NCI-H1105 treated with DMSO at 0.1 percent for 48 hours (cell line): ENCODE measurements at places on chromosomes 13 and 19.

DNA sequence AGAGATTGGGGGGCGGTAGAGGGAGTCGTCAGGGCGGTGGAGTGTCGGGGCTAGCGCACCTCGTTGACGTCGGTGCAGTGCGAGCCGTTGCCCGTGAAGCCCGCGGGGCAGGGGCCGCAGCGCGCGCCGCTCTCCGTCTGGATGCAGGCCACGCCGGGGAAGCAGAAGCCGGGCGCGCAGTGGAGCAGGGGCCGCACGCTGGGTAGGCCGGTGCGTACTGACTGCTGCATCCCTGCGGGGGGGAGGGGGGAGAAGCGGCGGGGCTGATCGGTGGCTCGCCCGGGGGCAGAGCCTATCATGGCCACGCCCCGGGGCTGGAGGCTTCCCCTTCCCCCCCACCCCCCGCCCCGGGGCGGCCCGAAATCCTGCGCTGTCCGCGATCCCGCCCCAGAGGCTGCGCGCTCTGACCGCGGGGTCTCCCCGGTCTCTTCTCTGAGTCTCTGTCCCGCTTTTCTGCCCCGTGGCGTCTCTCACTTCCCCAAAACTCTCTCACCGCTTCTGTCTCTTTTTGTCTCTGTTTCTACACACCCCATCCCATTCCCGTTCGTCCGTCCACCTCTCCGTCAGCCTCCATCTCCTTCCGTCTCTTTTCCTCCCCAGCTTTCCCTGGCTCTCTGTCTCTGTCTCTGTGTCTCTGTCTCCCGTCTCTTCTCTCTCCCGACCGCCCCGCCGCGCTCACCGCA, 1.1 kb downstream of the COMP start:
- peak; percentile 39 for DNase-seq

DNA sequence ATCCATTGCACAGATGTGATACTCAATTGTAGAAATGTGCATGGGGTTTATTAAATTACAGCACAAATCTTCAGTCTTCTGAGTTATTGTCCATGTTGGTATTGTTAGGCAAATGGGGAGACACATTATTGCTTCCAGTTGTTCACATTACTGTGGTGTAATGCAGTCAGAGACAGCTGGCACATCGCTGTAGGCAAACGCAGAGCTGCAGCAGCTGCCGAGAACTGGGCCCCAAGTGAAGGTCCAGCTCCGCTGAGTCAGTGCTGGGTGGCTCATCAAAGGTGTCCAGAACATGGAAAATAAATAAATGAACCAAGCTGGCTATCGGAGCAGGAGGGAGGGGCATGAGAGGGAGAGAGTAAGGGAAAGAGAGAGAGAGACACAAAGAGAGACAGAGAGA, 299.1 kb upstream of the OBI1 start:
- DNase-seq: no peak

GRCh38 chr13:112821340-112822055, 131.7 kb downstream of the ATP11A start:
- DNase-seq: no peak

- no peak for DNase-seq
These were observed 11.8 kb downstream of the HTR2A start for GRCh38 chr13:46885018-46885417.

DNA sequence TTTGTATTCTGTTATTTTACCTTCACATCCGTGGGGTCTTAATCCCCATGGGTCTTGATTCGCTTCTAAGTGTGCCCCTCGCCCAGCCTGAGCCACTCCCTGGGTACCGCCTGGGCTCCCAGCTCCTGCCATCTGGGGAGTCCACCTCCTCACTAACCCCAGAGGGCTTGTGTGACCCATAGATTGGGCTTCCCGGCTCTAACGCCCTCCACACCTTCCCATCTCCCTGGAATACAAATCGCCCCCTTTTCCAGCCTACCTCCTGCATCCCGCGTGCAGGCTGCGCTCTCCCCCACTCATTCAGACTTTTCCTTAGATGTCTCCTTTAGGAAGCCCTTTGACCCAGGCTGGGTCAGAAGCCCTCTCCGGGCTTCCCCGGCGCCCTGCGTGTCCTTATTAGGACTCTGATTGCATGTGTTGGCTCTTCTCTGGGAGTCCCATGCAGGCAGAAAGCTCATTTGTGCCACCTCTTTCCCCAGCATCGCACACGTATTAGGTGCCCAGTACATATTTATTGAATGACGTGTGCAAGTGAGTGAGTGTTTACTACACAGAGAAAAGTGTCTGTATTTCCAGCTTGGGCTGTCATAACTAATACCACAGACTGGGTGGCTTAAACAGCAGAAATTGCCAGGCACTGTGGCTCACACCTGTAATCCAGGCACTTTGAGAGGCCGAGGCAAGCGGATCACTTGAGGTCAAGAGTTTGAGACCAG, 757 bp downstream of the CCDC124 start:
- no peak for DNase-seq

DNA sequence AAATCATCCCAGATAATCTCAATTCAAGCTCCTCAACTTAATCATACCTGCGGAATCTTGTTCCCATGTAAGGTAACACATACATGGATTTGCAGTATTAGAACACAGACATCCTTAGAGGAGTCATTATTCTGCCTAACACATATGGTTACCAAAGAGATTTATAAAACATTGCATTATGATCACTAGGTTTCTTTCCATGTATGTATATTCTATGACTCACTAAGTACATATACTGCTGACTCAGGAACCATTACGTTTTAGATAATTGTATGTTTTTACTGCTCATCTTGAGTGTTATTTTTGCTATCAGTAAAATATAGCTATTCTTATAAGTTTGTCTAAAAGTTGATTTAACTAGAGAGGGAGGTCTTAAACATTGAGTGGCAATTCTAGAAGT, 182.9 kb downstream of the SLITRK6 start:
- DNase-seq: no peak

GRCh38 chr19:50814883-50815282, 8.7 kb downstream of the KLK1 start:
- no peak for DNase-seq

GRCh38 chr19:1474011-1474764, 4.8 kb downstream of the C19orf25 start:
- DNase-seq: no peak

DNA sequence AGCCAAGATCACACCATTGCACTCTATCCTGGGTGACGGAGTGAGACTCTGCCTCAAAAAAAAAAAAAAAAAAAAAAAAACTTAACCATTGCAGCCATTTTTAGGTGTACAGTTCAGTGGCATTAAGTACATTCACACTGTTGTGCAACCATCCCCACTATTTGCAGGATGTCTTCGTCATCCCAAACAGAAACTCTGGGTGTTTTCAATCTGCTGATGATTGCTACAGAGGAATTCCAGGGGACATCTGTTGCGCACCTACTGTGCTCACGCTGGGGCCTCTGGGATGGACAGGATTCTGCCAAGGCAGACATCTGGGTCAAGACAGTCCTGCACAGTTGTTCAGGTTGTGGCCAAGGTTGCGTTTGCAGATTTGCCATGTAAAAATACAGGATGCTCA, 2.4 kb upstream of the APOC4 start:
- DNase-seq: no peak

- no peak for DNase-seq
These were observed 41.0 kb upstream of the PEPD start for GRCh38 chr19:33562636-33563035.

DNA sequence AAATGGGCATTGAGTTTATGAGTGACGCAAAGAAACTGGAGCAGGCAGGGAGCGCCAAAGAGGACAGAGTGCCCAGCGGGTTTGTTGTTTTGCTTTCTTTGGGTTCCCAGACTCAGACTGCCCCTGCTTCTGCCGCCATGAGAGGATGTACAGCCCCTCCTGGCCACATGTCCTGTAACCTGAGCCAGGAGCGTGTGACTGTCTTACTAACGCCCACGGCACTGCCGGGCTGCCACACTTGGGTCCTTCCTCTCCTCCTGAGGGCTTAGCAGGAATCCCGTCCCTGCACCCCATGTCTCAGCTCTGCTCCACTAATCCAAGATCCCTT, 80.5 kb downstream of the GPR12 start:
- DNase-seq: no peak

GRCh38 chr13:63731896-63732295, 2316.2 kb upstream of the PCDH20 start:
- DNase-seq: no peak

DNA sequence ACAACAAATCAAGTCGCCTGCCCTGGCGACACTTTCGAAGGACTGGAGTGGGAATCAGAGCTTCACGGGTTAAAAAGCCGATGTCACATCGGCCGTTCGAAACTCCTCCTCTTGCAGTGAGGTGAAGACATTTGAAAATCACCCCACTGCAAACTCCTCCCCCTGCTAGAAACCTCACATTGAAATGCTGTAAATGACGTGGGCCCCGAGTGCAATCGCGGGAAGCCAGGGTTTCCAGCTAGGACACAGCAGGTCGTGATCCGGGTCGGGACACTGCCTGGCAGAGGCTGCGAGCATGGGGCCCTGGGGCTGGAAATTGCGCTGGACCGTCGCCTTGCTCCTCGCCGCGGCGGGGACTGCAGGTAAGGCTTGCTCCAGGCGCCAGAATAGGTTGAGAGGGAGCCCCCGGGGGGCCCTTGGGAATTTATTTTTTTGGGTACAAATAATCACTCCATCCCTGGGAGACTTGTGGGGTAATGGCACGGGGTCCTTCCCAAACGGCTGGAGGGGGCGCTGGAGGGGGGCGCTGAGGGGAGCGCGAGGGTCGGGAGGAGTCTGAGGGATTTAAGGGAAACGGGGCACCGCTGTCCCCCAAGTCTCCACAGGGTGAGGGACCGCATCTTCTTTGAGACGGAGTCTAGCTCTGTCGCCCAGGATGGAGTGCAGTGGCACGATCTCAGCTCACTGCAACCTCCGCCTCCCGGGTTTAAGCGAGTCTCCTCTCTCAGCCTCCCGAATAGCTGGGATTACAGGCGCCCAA, at the start of gene LDLR:
Gene LDLR (plus strand): TSS at position 210 of the 760 bp plus-strand sequence. CDS start 86 bp downstream, at position 296.
- DNase-seq: peak; percentile 72

DNA sequence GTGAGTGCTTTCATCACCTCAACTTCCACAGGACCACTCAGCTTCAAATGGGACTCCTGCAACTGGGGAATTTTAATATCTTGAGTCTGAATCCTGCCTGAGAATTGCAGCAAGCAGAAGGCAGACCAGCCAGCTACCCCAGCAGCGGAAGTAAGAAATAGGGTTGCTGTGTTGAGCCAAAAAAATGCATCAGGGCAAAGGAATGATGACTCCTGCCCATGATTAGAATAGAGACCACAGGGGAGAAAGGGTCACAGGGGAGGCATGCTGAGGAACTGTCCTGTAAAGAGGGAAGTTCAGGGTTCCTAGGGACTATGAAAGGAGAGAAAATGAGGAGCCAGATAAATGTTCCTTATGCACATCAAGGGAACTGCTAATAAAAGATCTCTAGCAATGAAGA, 370.2 kb downstream of the KCTD12 start:
- no peak for DNase-seq

DNA sequence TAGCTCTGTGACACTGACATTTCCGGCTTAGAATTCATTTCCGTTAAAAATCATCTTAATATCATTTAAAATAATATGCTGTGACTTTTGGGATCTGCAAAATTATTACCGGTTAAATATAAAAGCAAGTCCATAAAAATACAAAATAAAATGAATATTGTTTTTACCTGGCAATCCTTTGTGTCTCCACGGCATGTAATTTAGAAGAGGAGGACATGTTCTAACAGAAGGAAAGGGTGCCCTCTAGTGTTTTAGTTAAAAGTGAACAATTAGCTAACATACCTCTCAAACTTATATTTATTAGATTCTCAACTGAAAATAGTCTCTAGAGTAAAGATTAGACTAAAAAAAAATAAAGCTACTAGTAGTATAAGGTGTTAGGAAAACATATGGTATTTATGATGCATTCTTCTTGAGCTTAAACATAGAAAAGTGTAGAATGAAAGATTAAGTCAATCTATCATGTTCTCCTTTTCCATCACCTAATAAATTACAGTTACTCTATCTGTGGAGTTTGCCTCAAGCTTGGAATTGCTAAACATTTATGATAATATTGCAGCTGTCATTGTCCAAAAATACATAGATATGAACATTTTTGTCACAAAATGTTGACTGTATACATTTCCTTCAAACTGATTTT, 676.7 kb upstream of the SPRY2 start:
- peak; percentile 54 for DNase-seq

- DNase-seq: no peak
These were observed 33.5 kb downstream of the CLEC17A start for GRCh38 chr19:14616407-14616806.

GRCh38 chr19:3586707-3587346, 1.5 kb downstream of the GIPC3 start:
- peak; percentile 24 for DNase-seq

GRCh38 chr13:111659219-111659775, 338.9 kb downstream of the TEX29 start:
- DNase-seq: no peak

DNA sequence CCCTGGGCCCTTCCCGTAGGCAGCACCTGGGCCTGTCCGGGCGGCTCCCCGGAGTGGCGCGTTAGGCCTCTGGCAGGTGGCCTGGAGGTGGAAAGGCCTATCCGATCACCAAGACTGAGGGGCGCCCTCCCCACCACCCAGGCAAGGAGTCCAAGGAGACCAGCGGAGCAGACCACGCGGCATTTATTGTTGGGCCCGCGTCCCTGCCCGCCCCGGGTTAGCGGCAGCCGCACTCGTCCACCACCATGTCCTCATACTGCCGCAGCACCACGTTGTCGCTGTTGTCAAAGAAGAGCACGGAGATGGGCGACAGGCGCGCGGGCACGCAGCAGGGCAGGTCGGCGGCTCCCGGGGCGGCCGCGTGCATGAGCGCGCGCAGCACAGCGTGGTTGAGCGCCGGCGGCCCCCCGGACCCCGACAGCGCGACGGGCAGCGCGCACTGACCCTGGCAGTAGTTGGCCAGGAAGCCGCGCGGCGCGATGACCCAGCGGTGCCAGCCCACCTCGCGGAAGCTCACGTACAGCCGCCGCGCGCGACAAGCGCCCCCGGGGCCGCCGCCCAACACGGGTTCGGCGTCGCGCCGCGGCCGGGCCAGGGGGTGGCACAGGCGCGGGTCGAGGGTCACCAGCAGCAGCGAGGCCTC, 27.5 kb downstream of the CERS1 start:
- DNase-seq: no peak

- no peak for DNase-seq
These were observed 310.0 kb upstream of the KLF12 start for GRCh38 chr13:74444161-74444571.

DNA sequence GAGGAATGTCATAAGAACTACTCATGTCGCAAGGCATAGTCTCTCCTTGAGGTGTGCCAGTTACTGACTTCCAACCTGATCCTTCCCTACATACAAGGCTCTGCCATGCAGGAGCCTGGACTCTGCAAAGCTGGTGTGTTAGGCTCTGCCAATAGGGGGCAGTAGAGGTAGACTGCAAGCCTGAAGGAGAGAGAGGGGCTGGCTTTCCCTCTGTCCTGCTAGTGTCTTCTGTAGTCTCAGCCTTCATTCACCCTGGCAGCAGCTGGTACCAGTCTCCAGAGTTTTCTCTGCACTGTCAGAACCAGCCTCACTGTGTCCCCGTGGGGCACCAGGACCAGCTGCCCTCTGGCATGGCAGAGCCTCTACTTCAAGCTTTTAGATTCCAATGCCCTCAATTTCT, 14.5 kb downstream of the SHISA2 start:
- no peak for DNase-seq

DNA sequence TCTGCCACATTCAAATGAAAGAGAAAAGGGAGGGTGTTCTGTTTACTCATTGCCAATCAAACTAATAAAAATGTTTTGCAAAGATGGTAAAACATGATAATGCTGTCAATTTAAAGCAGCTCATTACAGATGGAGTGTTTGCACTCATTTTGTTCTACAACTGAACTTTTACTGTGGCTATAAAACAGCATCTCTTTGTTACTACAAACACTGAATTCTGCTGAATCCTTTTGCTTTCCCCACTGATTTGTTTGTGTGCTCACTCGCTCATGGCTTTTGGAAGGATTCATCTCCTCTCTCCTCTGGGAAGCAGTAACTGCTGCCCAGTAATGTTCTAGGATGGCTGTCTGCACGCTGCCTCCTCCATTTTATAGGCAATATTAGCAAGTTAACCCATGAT, 434.5 kb downstream of the PCDH9 start:
- peak; percentile 83 for DNase-seq
